Esophagus mucosa (tissue), 1 donor: ENCODE measurements at places on chromosomes 6 and 20. TPM values are rescaled to one million over a fixed set of nuclear protein-coding genes. Genes with fewer than 3 reads are reported as not detected.

Gene SMLR1
- total RNA-seq, result not detected

Gene FOXP4
- 12.0 TPM for total RNA-seq

Gene TMEM74B
- 1.4 TPM for total RNA-seq

DNA sequence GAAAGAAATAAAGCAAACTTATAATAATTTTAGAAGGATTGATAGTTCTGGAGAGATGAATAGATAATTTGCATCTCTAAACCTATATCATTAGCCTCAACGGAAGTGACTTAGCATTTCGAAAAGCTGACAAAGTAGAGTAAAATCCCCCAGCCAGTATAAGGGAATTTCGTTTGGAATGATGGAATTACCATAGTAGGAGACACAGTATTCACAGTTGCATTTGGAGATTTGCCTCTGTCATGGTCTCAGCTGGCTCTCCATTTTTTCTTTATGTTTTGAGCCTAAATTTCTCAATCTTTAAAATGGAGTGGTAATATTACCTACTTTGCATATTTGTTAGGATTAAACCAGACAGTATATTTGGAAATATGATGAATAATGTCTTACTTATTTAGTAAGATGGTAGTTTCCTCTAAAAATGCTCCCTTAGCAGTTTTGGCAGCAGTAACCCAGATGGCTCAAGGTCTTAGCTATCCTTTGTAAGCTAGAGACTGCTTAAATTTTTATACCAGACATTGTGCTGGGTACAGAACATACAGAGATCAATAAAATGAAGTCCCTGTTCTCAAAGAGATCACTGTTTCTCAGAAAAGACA is 58.2 kb downstream of the SMAP1 start:
- ATAC-seq, result no peak

Gene CASS4
- total RNA-seq, result 0.28 TPM

Gene GLP1R
- total RNA-seq, result 0.08 TPM

Gene RING1
- 27.0 TPM for total RNA-seq

GRCh38 chr20:59177266-59178250 is 13.9 kb downstream of the ZNF831 start:
- ATAC-seq, result no peak

Gene WDR46
- 31.5 TPM for total RNA-seq

GRCh38 chr6:83155794-83156193 is 37.3 kb downstream of the PGM3 start:
- ATAC-seq, result no peak

DNA sequence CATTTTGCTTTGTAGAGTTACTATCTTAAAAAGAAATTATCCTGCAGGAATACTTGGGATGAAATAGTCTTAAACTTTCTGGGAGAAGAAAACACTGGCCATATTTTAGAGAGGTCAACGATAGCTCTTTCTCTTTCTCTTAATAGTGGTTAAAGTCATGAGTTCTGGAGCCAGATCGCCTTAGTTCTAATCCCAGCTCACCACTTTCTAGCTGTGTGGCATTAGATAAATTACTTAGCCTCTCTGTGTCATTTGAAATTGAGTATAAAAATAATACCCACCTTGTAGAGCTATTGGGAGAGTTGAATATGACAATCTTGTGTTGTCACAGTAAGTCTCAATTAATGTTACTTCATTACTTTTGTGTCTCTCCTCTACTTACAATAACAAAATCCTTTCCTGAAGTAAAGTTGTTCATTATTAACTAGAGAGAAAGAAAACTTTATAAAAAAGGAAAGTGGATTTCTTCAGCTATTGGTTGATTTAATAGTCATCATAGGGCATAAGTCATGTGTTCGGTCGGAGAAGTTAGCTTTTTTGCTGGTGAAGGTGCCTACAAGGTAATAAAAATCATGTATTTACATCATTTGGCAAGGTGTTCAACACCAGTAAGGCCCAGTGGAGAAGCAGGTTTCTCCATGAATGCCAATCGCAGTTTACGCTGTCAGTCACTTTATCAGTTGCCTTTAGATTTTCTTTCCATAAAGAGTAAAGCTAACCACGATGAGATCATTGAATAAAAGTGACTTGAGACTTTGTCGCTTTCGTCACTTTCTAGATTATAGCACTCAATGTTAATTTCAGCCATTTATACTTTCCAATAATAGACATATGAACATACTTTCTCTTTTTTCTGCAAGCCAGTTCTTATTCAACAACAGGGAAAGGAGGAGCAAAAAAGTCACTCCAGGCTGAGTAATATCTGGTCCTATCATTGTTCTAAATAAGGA is 2.0 kb downstream of the NEDD9 start:
- no peak for ATAC-seq

Gene RPN2
- 140 TPM for total RNA-seq
